Right atrium auricular region (tissue), 2 donors: ENCODE measurements at places on chromosomes 6 and 20.

GRCh38 chr6:88119769-88120168, 46.4 kb downstream of the CNR1 start:
- DNase-seq: no peak

- DNase-seq: no peak
These were observed 113.3 kb downstream of the ZFP64 start for GRCh38 chr20:52078289-52078688.

DNA sequence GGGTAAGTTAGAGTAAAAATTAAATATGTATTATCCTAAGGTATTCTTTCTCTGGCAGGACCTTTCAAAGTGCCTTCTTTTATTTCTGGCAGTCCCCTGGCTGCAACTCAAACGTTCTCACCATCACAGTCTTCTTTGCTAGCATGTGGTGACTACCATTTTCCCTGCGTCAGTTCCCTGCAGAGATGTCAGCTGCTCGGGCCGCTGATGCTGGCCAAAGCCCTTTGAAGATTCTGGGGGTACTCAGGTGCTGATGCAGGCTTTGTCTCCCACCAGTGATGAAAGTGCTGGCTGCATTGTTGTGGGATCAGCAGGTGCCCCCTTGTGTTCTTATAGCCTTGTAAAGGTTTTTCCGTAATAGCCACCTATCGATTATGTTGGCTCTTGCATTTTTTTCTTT, 140.1 kb downstream of the BTBD3 start:
- no peak for DNase-seq

GRCh38 chr6:158487495-158487894, 72.4 kb upstream of the TMEM181 start:
- DNase-seq: no peak

- DNase-seq: no peak
These were observed 34.0 kb upstream of the FOXO3 start for GRCh38 chr6:108526739-108527174.
